CD4-positive, alpha-beta T cell treated with Interleukin-1 beta for 1 hour (primary cell): ENCODE measurements at places on chromosomes 2 and 18.

- DNase-seq, result no peak
Measured at GRCh38 chr2:45794134-45794617, 142.7 kb downstream of the PRKCE start.

DNA sequence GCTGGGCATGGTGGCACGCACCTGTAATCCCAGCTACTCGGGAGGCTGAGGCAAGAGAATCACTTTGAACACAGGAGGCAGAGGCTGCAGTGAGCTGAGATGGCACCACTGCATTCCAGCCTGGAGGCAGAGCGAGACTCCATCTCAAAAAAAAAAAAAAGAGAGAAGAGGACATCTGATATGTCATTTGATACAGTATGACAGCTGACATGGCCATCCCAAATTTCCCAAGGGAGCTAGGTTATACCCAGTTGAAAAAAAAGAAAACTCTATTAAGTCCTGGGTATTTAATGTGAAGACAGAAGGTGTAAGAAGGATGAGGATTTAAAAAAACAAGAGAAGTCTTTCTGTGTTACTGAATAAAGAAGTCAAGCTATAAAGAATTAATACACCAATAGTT lies 23.3 kb downstream of the CLASP1 start:
- DNase-seq, result no peak

DNA sequence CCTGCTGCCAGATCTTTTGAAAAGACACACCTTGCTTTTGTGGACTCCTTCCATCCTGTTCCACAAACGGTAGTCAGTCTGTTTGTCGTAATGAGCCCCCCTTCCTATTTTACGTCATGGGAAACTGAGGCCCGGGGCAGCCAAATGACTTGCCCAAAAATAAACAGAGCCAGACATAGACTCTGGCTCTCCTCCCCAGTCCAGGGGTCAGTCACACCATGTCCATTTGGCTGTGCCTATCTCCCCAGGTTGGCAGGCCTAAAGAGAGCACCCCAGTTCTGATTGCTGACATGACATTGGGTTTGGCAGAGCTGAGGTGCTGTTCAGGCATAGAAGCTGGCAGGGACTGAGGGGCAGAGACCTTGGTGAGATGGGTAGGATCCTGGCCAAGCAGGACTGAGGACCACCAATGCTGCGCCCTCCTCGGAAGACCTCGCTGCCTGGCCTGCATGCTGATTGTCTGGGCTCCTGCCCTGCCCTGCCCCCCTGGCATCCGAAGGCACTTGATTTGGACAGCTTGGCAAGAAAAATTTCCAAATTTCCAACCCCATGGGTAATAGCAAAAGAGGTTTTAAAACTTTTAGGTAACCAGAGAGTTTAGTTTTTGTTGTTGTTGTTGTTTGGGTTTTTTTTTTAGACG lies 335.4 kb downstream of the DYSF start:
- no peak for DNase-seq

DNA sequence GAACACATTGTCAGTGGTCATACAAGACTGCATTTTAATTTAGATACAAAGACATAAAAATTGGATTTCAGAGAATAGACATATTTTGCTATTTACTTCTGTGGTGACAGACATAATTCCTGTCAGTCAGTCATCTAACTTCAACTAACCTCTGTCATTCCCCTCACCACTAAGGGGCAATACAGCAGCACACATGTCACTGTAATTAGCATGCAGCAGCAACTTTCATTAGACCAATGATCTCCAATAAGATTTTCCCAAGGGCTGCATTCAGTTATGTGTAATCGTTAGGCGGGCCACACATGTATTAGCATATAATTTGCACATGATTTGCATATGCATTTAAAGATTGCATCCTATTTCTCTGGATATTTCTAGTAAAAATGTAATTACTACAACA lies 624.5 kb downstream of the NR4A2 start:
- no peak for DNase-seq

- DNase-seq, result peak; percentile 46
Measured at GRCh38 chr2:229910832-229911412, 10.9 kb downstream of the TRIP12 start.

DNA sequence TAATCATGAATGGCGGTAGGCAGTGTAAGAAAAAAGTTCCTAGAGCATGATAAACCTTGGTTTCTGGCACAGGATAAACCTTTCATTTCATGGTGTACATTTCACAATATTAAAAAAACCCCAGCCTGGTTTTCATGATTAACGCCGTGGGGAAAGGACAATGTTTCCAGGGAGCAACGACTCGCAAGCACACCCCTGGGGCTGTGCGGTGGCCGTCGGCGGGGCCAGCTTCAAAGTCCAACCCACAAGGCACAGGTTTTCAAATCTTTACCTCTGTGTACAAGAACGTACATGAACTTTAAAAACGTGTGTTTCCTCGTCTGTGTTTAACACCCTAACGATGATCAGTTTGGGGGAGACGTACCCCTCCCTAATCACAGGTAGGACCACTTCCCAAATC lies 118.1 kb downstream of the NOL10 start:
- DNase-seq, result no peak

GRCh38 chr2:47301277-47301618 lies 101.7 kb upstream of the MSH2 start:
- DNase-seq, result no peak

GRCh38 chr2:8307606-8308180 lies 374.2 kb upstream of the ID2 start:
- no peak for DNase-seq
